Aorta (tissue), 5 donors: ENCODE measurements at places on chromosomes 2 and 18. TPM values are rescaled to one million over a fixed set of nuclear protein-coding genes. Genes with fewer than 3 reads are reported as not detected.
A peak's percentile ranks its signal among the peaks of the same experiment; 100 is the strongest.

Gene IL1R2
- 3.3 TPM for total RNA-seq

Gene RAB17
- total RNA-seq: 3.7 TPM

Gene NAT8
- not detected for total RNA-seq

Gene SIX3
- not detected for total RNA-seq

Gene CCDC102B
- 30.1 TPM for total RNA-seq

Gene SH3RF3
- total RNA-seq: 22.8 TPM

Gene SLC9A4
- total RNA-seq: not detected

Gene RTP5
- not detected for total RNA-seq

Gene TNP1
- not detected for total RNA-seq

Gene PROC
- total RNA-seq: not detected

- H3K27ac ChIP-seq: no peak overlapping the region
- H3K4me3 ChIP-seq: no peak overlapping the region
- no peaks in the 10 kb centered on the region for H3K36me3 ChIP-seq
- no peaks in the 10 kb centered on the region for H3K4me1 ChIP-seq
These were observed 107.6 kb upstream of the FZD7 start for GRCh38 chr2:201926067-201926466.

- no peak for DNase-seq
- no peak overlapping the region for H3K4me3 ChIP-seq
- H3K27me3 ChIP-seq: no peaks in the 10 kb centered on the region
- H3K27ac ChIP-seq: no peak overlapping the region
- no peaks in the 10 kb centered on the region for H3K4me1 ChIP-seq
These were observed 1023.7 kb downstream of the BCL11A start for GRCh38 chr2:59529726-59530125.

DNA sequence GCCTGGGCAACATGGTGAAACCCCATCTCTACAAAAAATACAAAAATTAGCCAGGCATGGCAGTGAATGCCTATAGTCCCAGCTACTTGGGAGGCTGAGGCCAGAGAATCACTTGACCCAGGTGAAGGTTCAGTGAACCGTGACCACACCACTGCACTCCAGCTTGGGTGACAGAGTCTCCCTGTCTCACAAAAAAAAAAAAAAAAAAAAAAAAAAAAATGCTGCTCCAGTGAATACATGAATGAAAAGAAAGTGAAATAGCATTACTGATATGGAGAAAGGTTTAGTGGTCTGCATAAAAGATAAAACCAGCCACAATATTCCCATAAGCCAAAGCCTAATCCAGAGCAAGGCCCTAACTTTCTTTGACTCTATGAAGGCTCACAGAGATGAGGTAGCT lies 44.5 kb downstream of the METTL8 start:
- no peak overlapping the region for H3K4me3 ChIP-seq
- H3K36me3 ChIP-seq: no peaks in the 10 kb centered on the region
- H3K4me1 ChIP-seq: no peaks in the 10 kb centered on the region
- no peak for DNase-seq
- no peak overlapping the region for H3K27ac ChIP-seq

GRCh38 chr2:48270209-48270608 lies 259.7 kb upstream of the STON1 start:
- H3K27me3 ChIP-seq: no peaks in the 10 kb centered on the region
- H3K4me1 ChIP-seq: no peaks in the 10 kb centered on the region
- no peaks in the 10 kb centered on the region for H3K36me3 ChIP-seq
- no peak overlapping the region for H3K4me3 ChIP-seq
- no peak overlapping the region for H3K27ac ChIP-seq

DNA sequence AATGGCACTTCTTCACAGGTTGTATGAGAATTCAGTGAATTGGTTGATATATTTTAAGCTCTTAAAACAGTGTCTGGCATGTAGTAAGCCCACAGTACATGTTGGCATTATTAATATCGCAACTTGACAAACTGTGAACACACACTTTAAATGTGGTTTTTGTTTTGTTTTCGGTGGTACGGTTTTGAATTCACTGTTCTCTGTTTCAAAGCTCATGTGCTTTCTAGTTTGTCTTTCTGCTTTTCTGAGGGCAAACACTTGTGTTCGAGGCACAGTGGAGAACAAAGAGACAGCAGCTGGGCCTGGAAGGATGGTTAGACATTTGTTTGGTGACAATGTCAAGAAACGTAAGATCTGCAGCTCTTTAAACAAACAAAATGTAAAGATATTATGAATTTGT lies 276.5 kb upstream of the MC4R start:
- H3K27ac ChIP-seq: no peak overlapping the region
- H3K36me3 ChIP-seq: no peaks in the 10 kb centered on the region
- H3K4me1 ChIP-seq: no peaks in the 10 kb centered on the region
- DNase-seq: no peak

DNA sequence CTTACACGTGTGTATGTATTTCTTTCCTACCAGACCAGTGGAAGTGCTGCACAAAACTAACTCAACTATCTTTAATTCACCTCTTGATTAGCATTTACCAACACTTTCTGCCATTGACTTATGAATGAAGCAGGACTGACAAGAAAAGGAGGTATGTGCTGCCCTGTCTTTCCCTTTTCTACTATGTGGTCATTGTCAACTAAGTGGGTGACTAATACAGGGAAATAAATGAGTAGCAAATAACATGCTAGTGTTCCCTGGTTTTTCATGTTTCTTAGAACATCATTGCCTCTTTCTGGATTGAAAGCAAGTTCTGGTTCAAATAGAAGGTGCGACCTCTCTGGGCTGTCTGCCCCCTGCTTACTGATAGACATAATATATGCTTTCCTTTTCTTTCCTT lies 58.0 kb downstream of the LINC00305 start:
- no peak overlapping the region for H3K4me3 ChIP-seq
- H3K36me3 ChIP-seq: no peaks in the 10 kb centered on the region
- H3K27me3 ChIP-seq: peaks cover 6% of the 10 kb centered on the region
- no peaks in the 10 kb centered on the region for H3K4me1 ChIP-seq
- no peak for DNase-seq

- peaks cover 4% of the 10 kb centered on the region for H3K4me1 ChIP-seq
- H3K27me3 ChIP-seq: no peaks in the 10 kb centered on the region
- no peak overlapping the region for H3K27ac ChIP-seq
- no peak for DNase-seq
These were observed 39.8 kb upstream of the ASAP2 start for GRCh38 chr2:9166579-9167377.

DNA sequence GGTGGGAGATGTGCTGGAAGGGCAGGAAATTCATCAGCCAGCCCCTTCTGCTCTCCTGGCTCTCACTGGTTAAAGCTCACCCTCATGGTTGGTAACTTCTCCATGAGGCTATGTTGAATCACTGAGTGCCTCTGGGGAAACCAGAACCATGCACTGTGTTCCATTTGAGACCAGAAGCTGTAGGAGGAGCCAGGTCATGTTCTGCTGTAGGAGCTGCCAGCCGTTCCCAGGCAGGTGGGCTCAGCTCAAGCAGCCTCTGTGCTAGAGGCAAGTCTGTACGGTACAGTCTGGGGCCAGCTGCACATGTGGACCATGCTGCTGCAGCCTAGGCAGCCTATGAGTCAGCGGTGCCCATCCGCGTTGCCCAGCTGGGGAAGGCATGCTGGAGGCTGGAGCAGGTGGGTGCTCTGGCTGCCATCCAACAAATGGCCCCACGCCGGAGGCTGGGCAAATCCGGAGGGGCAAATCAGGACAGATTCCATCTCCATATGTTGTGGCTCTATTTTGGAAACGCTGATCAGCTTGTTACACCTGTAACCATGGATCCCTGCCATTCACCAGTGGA lies 22.0 kb upstream of the KCNF1 start:
- H3K4me3 ChIP-seq: no peak overlapping the region
- H3K4me1 ChIP-seq: no peaks in the 10 kb centered on the region
- DNase-seq: no peak
- no peak overlapping the region for H3K27ac ChIP-seq

- H3K4me3 ChIP-seq: no peak overlapping the region
- H3K36me3 ChIP-seq: peaks cover 16% of the 10 kb centered on the region
- H3K4me1 ChIP-seq: no peaks in the 10 kb centered on the region
- H3K27ac ChIP-seq: no peak overlapping the region
- DNase-seq: peak; percentile 23
These were observed 37.1 kb downstream of the ANO7 start for GRCh38 chr2:241225545-241225944.

- no peak overlapping the region for H3K27ac ChIP-seq
- DNase-seq: no peak
- no peaks in the 10 kb centered on the region for H3K36me3 ChIP-seq
- H3K4me1 ChIP-seq: no peaks in the 10 kb centered on the region
These were observed 779.5 kb upstream of the LRRTM1 start for GRCh38 chr2:81084101-81084500.

DNA sequence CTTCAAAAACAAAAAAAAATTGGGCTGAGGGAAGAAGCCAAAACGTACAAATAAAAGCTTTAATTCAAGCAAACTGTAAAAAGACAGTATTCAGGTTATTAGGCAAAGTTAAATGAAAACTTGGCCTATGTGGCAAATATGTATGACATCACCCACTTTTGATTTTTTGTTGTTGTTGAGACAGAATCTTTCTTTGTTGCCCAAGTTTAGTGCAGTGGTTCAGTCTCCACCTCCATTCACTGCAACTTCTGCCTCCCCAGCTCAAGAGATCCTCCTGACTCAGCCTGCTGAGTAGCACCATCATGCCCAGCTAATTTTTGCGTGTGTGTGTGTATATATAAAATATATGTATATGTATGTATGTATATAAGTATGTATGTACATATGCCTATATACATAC lies 440.4 kb upstream of the NRXN1 start:
- H3K27ac ChIP-seq: no peak overlapping the region
- no peaks in the 10 kb centered on the region for H3K4me1 ChIP-seq
- no peaks in the 10 kb centered on the region for H3K36me3 ChIP-seq
- DNase-seq: no peak
- no peak overlapping the region for H3K4me3 ChIP-seq

- peak overlapping the region; percentile 95 for H3K27ac ChIP-seq
- no peaks in the 10 kb centered on the region for H3K27me3 ChIP-seq
- H3K36me3 ChIP-seq: no peaks in the 10 kb centered on the region
These were observed 138.8 kb upstream of the CTAGE1 start for GRCh38 chr18:22556222-22557167.

GRCh38 chr2:143551971-143552650 lies 422.9 kb downstream of the ARHGAP15 start:
- H3K36me3 ChIP-seq: no peaks in the 10 kb centered on the region
- no peak overlapping the region for H3K27ac ChIP-seq
- no peak for DNase-seq
